Panc1 (cell line): ENCODE measurements at places on chromosomes 7 and 10.

DNA sequence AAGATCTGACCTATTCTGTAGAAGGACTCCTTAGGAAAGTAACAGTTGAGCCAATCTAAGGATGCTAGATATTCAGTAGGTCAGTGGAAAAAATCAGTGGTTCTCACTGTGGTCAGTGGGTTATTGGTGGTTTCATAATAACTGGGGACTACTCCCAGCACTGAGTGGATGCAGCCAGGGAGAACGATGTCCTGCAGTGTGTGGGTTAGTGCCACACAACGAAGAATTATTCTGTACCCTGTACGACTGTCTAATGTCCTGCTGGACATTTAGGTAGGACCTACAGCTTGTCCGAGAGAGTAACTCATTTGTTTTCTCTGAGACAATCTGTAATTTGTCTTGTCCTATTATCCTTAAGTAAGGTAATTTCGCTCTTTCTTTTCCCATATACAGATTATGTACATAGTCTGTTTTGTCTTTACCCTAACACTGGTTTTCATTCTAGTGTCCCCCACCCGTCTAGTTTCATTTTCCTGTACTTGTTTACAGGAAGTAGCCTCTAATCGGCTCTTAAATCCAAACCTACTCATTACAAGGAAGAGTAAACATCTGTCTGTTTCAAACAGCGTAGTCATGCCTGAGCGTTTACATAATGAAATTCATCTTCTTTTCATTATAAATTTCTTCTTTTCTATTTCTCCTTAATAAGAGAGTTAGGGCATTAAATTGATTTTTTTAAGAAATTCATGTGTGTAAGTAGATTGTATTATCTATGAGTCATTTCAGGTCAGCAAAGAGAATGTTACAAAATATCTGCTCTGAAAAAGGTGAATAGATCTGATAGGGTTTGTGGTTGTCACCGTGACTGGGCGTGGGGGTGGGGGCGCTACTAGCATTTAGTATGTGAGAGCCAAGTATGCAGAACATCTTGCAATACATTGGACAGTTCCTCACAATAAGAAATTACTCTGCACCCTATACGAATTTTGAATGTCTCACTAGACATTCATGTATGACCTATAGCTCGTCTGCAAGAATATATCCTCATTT, 8.3 kb upstream of the ZC3HAV1L start:
- H3K4me1 ChIP-seq, result no peaks in the 10 kb centered on the region
- peaks cover 10% of the 10 kb centered on the region for H3K36me3 ChIP-seq
- H3K27me3 ChIP-seq, result no peaks in the 10 kb centered on the region
- H3K27ac ChIP-seq, result no peak overlapping the region
- H3K4me3 ChIP-seq, result no peak overlapping the region
- no peak for DNase-seq

- no peaks in the 10 kb centered on the region for H3K36me3 ChIP-seq
- no peak overlapping the region for H3K4me3 ChIP-seq
- H3K27ac ChIP-seq, result no peak overlapping the region
- no peaks in the 10 kb centered on the region for H3K4me1 ChIP-seq
- H3K27me3 ChIP-seq, result no peaks in the 10 kb centered on the region
- DNase-seq, result no peak
Measured at GRCh38 chr7:56121440-56121839, 5.2 kb upstream of the NUPR2 start.

- H3K27ac ChIP-seq, result no peak overlapping the region
- peaks cover 2% of the 10 kb centered on the region; the same call in 1 of the 2 replicates for H3K4me1 ChIP-seq
- H3K4me3 ChIP-seq, result no peak overlapping the region
- DNase-seq, result no peak
Measured at GRCh38 chr10:59360605-59361405, 1.5 kb downstream of the FAM13C start.

- H3K4me1 ChIP-seq, result peaks cover 18% of the 10 kb centered on the region
- H3K27ac ChIP-seq, result no peak overlapping the region
- no peak for DNase-seq
- H3K36me3 ChIP-seq, result no peaks in the 10 kb centered on the region
- H3K4me3 ChIP-seq, result no peak overlapping the region
Measured at GRCh38 chr10:15857107-15857575, 3.2 kb downstream of the MINDY3 start.

DNA sequence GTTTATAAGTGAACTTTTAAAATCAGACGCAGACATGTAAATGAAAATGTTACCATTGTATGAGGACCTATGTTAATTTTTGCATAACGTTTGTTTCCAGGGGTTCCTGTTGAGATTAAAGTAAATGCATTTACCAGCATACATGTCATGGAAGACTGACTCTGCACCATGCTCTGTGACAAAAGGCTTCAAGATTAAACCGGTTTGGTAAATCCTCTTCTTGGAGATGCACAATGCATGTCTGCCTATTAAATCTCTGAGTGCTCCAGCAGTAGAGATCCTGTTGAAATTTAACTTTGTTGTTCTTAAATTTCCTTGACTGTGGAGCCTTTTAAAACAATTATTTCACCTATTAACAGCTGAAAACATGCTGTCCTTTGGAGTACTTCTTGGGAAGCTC, 36.5 kb upstream of the JAZF1 start:
- H3K27ac ChIP-seq, result no peak overlapping the region
- peaks cover 20% of the 10 kb centered on the region; the same call in 1 of the 2 replicates for H3K27me3 ChIP-seq
- no peak overlapping the region for H3K4me3 ChIP-seq
- no peaks in the 10 kb centered on the region for H3K36me3 ChIP-seq

DNA sequence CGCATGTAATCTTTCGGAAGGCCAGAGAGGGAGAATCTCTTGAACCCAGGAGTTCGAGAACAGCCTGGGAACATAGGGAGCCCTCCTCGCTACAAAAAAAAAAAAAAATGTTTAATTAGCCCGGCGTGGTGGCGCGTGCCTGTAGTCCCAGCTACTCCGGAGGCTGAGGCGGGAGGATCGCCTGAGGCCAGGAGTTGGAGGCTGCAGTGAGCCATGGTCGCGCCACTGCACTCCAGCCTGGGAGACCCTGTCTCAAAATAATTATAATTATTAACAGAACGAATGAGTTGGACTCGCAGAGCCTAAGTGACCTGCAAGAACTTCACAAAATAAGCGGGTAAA, 794 bp downstream of the PCGF6 start:
- no peaks in the 10 kb centered on the region for H3K27me3 ChIP-seq
- peak overlapping the region; percentile 82 for H3K27ac ChIP-seq
- peaks cover 25% of the 10 kb centered on the region for H3K36me3 ChIP-seq
- no peak for DNase-seq
- H3K4me3 ChIP-seq, result peak overlapping the region; percentile 66

- no peak for DNase-seq
- no peak overlapping the region for H3K27ac ChIP-seq
- no peaks in the 10 kb centered on the region for H3K36me3 ChIP-seq
- H3K4me1 ChIP-seq, result 0 out of 2 replicates have a peak, but pooled peaks cover 2% of the 10 kb centered on the region
- H3K4me3 ChIP-seq, result no peak overlapping the region
Measured at GRCh38 chr10:71301371-71301916, 17.6 kb upstream of the SLC29A3 start.

DNA sequence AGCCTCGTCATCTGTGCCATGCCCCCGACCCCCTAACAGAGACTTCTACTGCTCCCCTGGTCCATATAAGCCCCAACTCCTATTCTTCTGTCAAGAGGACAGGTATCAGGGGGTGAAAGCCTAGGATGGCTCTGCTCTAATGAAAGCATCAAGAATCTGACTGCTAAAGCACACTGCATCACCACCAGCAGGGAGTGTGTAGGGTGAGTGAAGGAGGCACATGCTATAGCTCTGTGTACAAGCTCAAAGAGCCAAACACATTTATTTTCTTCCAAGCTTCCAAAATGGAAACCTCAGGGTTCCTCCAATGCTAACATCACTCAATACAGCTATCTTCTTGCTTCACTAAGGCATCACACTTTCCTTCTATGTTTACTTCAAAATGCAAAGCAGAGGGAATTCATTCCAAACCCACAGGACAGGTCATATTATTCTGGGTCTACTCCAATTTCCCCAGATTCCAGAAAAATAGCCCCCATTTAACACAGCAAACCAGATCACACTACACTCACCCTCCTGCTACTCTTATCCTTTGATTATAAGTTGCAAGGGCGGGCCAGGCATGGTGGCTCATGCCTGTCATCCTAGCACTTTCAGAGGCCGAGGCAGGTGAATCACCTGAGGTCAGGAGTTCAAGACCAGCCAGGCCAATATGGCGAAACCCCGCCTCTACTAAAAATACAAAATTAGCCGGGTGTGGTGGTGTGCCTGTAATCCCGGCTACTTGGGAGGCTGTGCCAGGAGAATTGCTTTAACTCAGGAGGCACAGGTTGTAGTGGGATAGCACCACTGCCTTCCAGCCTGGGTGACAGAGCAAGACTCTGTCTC, 36.6 kb downstream of the RHEB start:
- H3K27ac ChIP-seq, result peak overlapping the region; percentile 1; the same call in 1 of the 2 replicates
- peaks cover 36% of the 10 kb centered on the region for H3K36me3 ChIP-seq
- DNase-seq, result no peak
- peaks cover 36% of the 10 kb centered on the region for H3K4me1 ChIP-seq

- peaks cover 55% of the 10 kb centered on the region for H3K4me1 ChIP-seq
- no peaks in the 10 kb centered on the region for H3K27me3 ChIP-seq
- DNase-seq, result no peak
- H3K27ac ChIP-seq, result peak overlapping the region; percentile 98
Measured at GRCh38 chr10:52313256-52313932, 687 bp upstream of the DKK1 start.

DNA sequence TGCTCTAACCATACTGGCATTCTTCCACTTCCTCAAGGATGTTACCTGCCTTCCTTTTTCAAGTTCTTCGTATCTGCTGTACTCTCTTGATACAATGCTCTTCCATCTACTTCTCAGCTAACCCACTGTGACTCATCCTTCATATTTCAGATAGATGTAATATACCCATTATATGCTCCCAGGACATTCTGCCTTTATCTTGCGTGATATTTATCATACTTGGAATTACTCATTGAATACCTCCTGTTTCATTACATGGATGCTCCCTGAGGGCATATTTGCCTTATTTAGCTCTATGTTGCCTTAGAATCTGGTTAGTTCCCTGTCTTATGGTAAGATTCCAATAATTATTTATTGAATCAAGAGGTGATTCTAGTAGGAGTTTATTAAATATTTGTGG, 706.4 kb downstream of the SORCS3 start:
- H3K27me3 ChIP-seq, result no peaks in the 10 kb centered on the region
- H3K27ac ChIP-seq, result no peak overlapping the region
- no peak for DNase-seq
- no peaks in the 10 kb centered on the region for H3K4me1 ChIP-seq
- H3K4me3 ChIP-seq, result no peak overlapping the region

- no peaks in the 10 kb centered on the region for H3K4me1 ChIP-seq
- no peaks in the 10 kb centered on the region for H3K27me3 ChIP-seq
- H3K4me3 ChIP-seq, result no peak overlapping the region
- no peaks in the 10 kb centered on the region for H3K36me3 ChIP-seq
Measured at GRCh38 chr10:129933456-129934092, 30.5 kb downstream of the EBF3 start.

DNA sequence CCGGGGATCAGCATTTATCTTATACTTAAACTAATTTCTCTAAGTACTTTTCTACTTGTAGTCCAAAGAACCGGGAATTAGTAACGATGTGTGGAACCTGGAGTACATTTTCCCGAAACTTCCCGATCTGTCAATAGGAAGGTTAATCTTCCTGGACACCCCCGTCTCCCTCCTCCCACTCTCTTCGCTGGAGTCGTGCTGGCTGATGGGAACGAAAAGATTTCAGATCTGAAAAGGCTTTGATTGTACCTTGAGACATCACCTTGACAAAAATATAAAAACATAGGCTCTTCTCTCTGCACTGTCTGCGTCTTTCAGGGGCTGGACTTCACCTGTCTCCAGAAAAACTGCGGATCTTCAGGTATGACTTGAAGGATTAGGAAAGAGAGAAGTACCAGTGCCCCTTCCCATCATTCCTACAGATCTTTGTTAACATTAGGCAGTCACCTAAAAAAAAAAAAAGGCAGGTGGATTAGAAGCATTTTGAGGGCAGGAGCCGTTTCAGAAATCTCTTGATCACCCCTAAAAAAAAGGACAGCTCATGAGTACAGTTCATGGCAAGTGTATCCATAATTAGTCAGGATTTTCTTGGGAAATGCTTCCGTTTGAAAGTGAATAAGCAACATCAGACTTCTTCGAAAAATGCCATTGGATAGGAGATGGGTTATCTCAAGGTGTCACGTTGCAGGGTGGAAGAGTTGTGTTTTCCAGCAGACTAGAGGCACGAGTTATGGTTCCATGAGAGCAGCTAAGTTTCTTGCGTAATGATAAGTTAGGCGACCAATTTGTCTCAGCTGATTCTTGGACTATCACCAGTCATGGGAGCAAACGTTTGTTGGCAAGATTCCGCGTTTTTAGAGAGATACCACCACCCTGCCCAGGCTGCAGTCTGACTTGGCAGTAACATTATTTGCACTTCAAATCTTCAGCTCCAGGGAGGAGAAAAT, 7.8 kb upstream of the BAMBI start:
- H3K27me3 ChIP-seq, result peaks cover 22% of the 10 kb centered on the region
- H3K36me3 ChIP-seq, result no peaks in the 10 kb centered on the region
- no peaks in the 10 kb centered on the region; the same call in 1 of the 2 replicates for H3K4me1 ChIP-seq

GRCh38 chr10:16649757-16650156, 128.1 kb upstream of the C1QL3 start:
- no peak for DNase-seq
- H3K36me3 ChIP-seq, result no peaks in the 10 kb centered on the region
- H3K27me3 ChIP-seq, result no peaks in the 10 kb centered on the region
- no peaks in the 10 kb centered on the region for H3K4me1 ChIP-seq
- H3K27ac ChIP-seq, result no peak overlapping the region

DNA sequence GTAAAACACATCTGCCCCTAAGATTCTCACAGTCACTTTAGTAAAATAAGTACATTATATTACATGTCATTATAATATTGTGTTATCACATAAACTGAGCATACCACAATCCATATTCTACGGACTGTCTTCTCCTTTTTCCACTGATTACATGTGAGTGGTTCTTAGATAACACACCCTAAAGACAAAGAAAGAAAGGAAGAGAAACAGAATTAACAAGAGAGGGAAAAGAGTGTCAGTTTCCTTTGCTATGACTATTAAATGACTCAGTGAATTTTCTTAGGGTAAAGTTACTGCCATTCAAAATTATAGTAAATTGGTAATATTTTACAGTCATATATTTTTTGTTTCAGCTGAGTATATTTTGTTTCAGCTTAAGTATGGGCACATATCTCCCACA, 268.3 kb downstream of the TWIST1 start:
- H3K27ac ChIP-seq, result no peak overlapping the region
- no peaks in the 10 kb centered on the region for H3K36me3 ChIP-seq
- no peak for DNase-seq
- no peaks in the 10 kb centered on the region for H3K27me3 ChIP-seq
- no peaks in the 10 kb centered on the region for H3K4me1 ChIP-seq
